Activated CD8-positive, alpha-beta memory T cell treated with anti-CD3 and anti-CD28 coated beads, Interleukin-2, amount 10 ng/mL, durations not matched to agents 7 days and 5 days (primary cell): ENCODE measurements at places on chromosomes 13 and 19. TPM values are rescaled to one million over a fixed set of nuclear protein-coding genes. Genes with fewer than 3 reads are reported as not detected.
A peak's percentile ranks its signal among the peaks of the same experiment; 100 is the strongest.

DNA sequence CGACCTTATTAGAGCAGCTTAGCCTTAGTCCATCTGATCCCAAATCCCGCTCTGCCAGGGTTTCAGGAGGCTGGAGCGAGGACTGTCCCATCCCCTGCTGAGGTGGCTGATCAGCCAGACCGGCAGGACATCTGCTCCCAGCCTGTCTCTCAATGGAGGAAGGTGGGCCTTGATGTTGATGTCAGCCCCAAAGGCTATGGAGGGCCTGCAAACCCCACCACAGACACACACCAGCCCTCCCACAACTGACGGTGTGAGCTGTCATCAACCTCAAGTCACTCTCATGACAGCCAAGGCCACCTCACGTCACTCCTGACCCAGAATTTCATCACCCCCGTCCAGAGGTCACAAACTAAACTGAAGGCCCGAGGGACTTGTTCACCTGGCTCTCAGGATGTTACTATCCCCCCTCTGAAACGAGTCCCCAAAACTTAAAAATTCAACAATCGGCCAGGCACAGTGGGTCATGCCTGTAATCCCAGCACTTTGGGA lies 25.5 kb downstream of the RHPN2 start:
- DNase-seq: no peak
- H3K27ac ChIP-seq: no peak overlapping the region
- no peak overlapping the region for H3K4me3 ChIP-seq
- H3K36me3 ChIP-seq: peaks cover 1% of the 10 kb centered on the region

GRCh38 chr19:15108845-15109767 lies 1.9 kb downstream of the SYDE1 start:
- H3K36me3 ChIP-seq: peaks cover 4% of the 10 kb centered on the region
- no peak overlapping the region for H3K4me3 ChIP-seq
- no peak for DNase-seq
- H3K27ac ChIP-seq: no peak overlapping the region

GRCh38 chr19:33796164-33796875 lies at the start of gene KCTD15:
KCTD15 (plus strand) TSS chr19:33796870; CDS start chr19:33800455, 3,585 bp downstream.
- H3K4me1 ChIP-seq: peaks cover 3% of the 10 kb centered on the region
- peaks cover 42% of the 10 kb centered on the region for H3K27me3 ChIP-seq
- peak within 1 kb of the TSS; percentile 49 for H3K4me3 ChIP-seq
- no peak for DNase-seq
- H3K36me3 ChIP-seq: no peaks in the 10 kb centered on the region

GRCh38 chr13:79647533-79647932 lies 166.6 kb downstream of the NDFIP2 start:
- no peak overlapping the region for H3K27ac ChIP-seq
- no peaks in the 10 kb centered on the region for H3K4me1 ChIP-seq
- no peaks in the 10 kb centered on the region for H3K27me3 ChIP-seq
- H3K36me3 ChIP-seq: no peaks in the 10 kb centered on the region

- no peaks in the 10 kb centered on the region for H3K4me1 ChIP-seq
- no peaks in the 10 kb centered on the region for H3K27me3 ChIP-seq
- H3K36me3 ChIP-seq: no peaks in the 10 kb centered on the region
- no peak overlapping the region for H3K4me3 ChIP-seq
- H3K27ac ChIP-seq: no peak overlapping the region
These were observed 46.8 kb upstream of the ZNF726 start for GRCh38 chr19:23867895-23868294.

GRCh38 chr13:29164116-29164515 lies 344.0 kb downstream of the MTUS2 start:
- H3K36me3 ChIP-seq: no peaks in the 10 kb centered on the region
- H3K27me3 ChIP-seq: no peaks in the 10 kb centered on the region
- H3K27ac ChIP-seq: no peak overlapping the region
- no peak for DNase-seq

DNA sequence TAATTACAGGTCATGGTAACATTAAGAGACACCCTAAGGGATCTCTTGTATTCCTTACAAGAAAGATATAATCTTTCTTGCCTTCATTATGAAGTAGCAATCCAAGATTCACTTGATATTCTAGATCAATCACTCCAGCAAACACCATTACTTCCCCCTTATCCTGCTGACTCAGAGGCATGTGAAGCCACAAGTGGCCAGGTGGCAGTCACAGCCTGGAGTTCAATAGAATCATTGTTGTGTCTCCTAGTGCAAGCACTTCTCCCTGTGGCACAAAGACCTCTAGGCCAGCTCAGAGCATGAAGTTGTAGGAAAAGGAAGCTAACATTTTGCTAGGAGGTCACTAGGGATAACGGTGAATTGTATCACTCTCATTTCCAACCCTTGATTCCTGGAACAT lies 864.3 kb upstream of the ATXN8OS start:
- no peaks in the 10 kb centered on the region for H3K4me1 ChIP-seq
- DNase-seq: no peak
- H3K36me3 ChIP-seq: no peaks in the 10 kb centered on the region
- H3K4me3 ChIP-seq: no peak overlapping the region
- no peak overlapping the region for H3K27ac ChIP-seq

DNA sequence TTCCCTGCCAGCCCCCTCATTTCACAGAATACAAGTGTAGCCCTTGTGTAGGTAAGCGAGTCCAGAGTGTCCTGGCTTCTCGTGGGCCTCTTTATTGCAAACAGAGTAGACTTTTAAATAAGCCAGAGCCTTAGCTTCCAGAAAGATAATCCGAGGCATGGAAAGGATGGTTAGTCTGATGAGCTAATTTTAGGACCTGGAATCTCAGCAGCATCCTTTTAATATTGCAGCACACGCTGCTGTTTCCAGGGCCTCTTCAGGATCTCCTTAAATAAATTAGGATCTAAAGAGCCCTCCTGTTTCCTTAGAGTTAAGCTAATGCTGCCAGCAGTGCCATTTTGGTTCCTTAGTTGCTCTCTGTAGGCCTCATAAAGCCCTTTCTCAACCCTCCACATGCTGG lies 99.2 kb downstream of the RFC3 start:
- DNase-seq: no peak
- H3K27me3 ChIP-seq: no peaks in the 10 kb centered on the region
- no peaks in the 10 kb centered on the region for H3K36me3 ChIP-seq
- no peak overlapping the region for H3K27ac ChIP-seq
- H3K4me1 ChIP-seq: no peaks in the 10 kb centered on the region

GRCh38 chr13:114140906-114141250 lies 8.5 kb upstream of the RASA3 start:
- peak; percentile 79 for DNase-seq
- H3K27ac ChIP-seq: no peak overlapping the region
- H3K4me1 ChIP-seq: peaks cover 14% of the 10 kb centered on the region
- no peaks in the 10 kb centered on the region for H3K36me3 ChIP-seq
- no peak overlapping the region for H3K4me3 ChIP-seq

DNA sequence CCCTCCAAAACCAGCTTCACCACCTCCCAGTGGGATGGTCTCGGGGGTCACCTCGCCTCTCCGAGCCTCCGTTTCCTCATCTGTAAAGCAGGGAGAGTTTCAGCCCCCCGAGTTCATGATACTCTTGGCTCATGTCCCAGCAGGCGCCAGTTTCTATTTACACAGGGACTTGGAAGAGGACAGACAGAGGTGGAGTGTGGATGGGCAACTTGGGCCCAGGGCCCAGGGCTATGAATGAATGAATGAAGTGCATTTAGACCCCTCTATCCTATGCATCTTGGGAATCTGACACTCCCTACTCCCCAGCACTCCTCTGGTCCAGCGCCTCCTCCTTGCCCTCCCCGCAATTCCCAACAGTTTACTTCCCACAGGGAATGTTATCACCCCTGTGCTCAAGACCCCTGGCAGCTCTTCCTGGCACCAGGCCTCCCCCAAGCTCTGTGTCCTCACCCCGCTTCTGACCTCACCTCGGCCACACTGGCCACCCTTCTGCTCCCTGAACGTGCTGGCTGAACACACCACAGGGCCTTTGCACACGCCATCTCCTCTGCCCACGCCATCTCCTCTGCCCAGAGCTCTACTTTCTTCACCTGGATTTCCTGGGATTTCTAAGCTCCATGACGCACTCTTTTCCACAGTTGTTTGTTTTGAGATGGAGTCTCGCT lies 4.9 kb upstream of the C2CD4C start:
- H3K27me3 ChIP-seq: peaks cover 10% of the 10 kb centered on the region
- H3K27ac ChIP-seq: no peak overlapping the region
- H3K4me3 ChIP-seq: no peak overlapping the region
- no peaks in the 10 kb centered on the region for H3K36me3 ChIP-seq

GRCh38 chr13:111165241-111166010 lies 50.3 kb downstream of the ARHGEF7 start:
- DNase-seq: no peak
- H3K27me3 ChIP-seq: no peaks in the 10 kb centered on the region
- no peak overlapping the region for H3K4me3 ChIP-seq
- peaks cover 57% of the 10 kb centered on the region for H3K36me3 ChIP-seq
- H3K4me1 ChIP-seq: peaks cover 33% of the 10 kb centered on the region
- no peak overlapping the region for H3K27ac ChIP-seq

DACT3 gene
- 0.12 TPM for total RNA-seq

EXOC3L2 gene
- not detected for total RNA-seq

TRPC4 gene
- not detected for total RNA-seq

CD209 gene
- not detected for total RNA-seq

CEACAM4 gene
- total RNA-seq: not detected

DZIP1 gene
- total RNA-seq: 1.3 TPM

MAP4K1 gene
- total RNA-seq: 337 TPM

FUT3 gene
- not detected for total RNA-seq

ELL gene
- 33.7 TPM for total RNA-seq
